Forelimb muscle (tissue), 1 donor: ENCODE measurements at places on chromosomes 7 and 10.

GRCh38 chr10:5590816-5591215 lies 66.1 kb downstream of the CALML3 start:
- no peak for DNase-seq

DNA sequence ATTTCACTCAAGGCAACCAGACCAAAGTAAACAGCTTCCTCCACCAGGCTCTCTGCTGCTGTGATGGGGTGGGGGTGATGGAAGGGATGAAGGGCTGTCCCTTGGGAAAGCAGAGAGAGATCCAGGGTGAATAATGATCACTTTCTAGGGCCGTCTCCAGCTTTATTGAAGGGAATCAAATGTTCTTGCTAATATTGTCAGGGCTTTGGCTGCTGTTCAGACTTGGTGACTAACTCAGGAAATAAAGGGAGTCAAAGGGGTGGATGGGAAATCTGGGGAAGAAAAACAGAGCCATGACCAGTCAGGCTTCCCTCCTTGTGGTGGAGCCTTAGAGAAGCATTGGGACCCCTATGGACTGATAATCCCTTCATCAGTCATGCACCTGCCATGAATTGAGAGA lies 196.2 kb upstream of the AGK start:
- no peak for DNase-seq

DNA sequence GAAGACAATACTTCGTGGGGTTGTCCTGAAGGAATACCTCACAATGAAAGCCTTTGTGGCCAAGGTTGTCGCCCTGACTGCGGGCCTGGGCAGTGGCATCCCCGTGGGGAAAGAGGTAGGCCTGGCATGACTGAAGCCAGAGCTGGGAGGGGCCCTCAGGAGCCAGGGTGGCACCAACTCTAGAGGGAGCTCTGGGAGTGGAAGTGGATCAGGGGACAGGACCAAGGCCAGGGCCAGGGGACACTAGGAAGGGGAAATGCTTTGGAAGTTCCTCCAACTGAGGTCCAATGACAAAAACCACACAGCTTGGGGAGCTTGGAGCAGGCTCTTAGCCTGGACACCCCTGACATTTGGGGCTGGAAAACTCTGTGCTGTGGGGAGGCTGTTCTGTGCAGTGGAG lies 5.8 kb downstream of the CLCN1 start:
- DNase-seq, result no peak

- DNase-seq, result no peak
These were observed 23.6 kb downstream of the PITRM1 start for GRCh38 chr10:3148994-3149393.

- DNase-seq, result no peak
These were observed 18.7 kb downstream of the SLC25A13 start for GRCh38 chr7:96303105-96303685.

GRCh38 chr10:84097787-84098353 lies 41.4 kb upstream of the GHITM start:
- DNase-seq, result no peak

DNA sequence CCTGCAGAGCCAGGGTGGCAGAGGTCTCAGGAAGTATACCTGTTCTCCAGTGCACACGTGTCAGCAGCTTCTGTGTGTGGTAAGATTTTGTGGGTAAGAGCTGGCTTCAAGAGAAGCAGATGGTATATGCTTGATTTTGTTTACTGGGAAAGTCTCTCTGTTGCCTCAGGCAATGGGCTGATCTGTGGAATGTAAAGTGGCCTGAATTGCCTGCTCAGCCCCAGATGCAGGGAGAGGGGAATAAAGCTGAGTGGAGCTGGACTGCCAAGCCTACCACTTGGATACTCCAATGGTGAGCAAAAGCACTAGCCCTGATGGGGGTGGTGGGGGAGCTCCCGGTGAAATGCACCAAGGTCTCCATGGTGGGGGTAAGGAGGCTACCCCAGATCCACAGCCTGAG lies 156.1 kb downstream of the WDR11 start:
- no peak for DNase-seq

- no peak for DNase-seq
These were observed 1.2 kb downstream of the KLF6 start for GRCh38 chr10:3783682-3784432.

DNA sequence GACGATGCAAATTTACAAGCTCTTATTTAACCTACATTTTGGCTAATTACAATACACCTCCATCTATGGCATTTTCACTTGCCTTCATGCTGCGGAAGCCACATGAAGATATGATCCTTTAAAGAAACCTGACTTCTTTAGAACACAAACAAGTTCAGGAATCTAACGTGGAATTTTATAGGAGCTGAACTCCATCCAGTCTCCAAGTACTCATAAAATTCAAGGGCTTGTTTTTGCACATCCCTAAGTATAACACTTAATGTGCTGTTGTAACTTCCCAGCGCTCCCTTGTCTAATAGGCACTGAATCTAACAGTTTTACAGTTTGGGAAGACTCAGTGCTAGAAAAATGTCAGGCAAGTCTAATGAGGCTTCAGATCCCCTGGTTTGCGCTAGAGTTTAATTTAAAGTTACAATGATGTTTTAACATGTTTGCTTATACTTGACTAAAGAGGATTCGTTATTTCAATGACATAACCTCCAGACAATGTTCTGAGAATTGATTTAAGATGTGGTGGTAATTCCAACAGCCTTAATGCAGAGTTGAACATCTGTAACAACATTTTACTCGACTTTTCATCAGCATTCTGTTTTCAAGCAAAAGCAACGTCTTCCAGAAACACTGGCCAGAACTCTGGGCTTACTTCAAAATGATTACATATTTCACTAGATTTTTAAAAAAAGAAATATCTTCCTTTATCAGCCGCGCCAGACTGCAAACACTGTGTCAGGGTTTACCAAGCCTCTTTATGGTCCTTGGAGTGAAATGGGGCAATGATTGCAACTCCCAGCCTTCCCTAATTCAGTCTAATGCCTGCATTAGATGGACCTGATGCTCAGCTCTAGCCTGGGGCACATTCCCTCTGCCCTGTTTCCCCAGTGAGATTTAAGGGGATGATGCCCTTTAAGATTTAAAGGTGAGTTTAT lies 664.3 kb downstream of the KCNMA1 start:
- DNase-seq, result peak; percentile 92

- DNase-seq, result no peak
These were observed 6.1 kb downstream of the OGDHL start for GRCh38 chr10:49756031-49756430.
